ENCODE measurements at places on chromosomes 1 and 21.

DNA sequence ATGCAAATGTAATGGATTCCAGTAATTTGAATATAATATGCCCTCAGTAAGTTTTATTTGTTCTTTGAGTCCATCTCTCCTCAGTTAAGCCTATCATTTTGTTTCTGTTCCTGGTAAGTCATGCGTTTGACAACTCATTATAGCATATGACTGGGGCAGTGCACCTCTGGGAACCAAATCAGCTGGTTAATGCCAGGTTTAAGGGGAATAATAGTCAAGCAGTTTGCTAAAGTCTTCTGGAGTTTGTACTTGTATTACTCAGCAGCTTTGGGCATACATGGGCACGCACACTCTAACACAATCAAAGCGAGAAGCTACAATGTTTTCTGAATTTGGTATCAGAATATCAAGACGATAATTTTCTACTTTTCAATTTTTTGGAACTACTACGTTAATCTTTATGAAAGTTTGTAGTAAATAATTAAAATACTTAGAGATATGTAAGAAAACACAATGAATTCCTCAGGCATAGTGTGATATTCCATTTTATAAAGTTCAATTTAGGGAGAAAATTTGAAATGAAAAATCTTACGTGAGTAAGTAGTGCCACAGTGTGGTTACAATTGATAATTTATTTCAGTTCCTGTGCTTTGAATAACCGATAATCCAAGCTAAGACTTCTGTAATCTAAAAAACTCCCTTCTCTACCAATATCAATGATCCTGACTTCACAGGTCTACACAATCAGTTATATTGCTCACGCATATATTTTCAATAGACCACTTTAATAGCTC, 43.8 kb upstream of the KCTD3 start:
- no peak for DNase-seq

GRCh38 chr1:2300004-2300771, 72.1 kb downstream of the SKI start:
- peak; percentile 67 for DNase-seq

DNA sequence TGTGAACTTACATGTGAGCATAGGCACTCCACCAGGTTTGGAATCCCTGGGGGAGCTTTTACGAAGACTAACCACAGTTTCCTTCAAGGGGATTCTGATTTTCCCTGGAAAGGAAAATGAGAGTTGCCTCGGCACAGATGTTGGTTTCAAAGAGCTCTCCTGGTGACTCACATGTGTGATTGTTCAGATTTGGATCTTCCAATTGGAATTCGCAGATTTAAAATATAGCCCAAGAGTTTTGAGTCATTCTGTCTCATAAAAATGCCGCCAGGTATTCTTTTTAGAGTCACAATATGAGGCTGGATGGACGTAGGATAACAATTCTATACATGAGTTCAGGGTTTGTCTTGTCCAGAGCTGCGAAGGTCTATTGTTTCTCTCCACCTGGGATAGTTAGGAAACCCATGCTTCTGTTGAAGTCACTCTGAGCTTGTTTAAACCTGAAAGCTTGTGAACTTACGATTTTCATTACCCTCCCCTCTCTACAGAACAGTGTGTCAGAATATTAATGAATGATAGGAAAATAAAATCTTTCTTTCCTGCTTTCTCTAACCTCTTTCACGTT, 64.9 kb downstream of the TGFB2 start:
- DNase-seq, result no peak

DNA sequence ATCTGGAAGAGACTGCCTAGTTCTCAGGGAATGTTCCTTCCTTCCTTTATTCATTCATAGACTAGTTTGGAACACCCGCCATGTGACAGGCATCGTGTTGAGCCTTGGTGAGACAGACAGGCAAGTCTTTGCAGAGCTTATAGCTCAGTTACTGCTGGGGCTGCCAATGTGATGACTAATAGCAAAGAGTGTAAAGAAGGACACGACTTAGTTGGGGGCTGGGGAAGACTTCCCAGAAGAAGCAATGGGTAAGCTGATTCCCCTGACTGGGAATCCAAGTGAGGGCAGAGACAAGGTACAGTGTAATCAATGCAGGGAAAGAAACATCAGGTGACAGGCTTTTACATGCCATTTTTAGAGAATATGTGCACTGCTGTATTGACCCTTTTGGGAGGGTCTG, 51.2 kb downstream of the TENT5C start:
- no peak for DNase-seq

- DNase-seq, result peak; percentile 38
These were observed 131.8 kb upstream of the NGF start for GRCh38 chr1:115469703-115470476.

DNA sequence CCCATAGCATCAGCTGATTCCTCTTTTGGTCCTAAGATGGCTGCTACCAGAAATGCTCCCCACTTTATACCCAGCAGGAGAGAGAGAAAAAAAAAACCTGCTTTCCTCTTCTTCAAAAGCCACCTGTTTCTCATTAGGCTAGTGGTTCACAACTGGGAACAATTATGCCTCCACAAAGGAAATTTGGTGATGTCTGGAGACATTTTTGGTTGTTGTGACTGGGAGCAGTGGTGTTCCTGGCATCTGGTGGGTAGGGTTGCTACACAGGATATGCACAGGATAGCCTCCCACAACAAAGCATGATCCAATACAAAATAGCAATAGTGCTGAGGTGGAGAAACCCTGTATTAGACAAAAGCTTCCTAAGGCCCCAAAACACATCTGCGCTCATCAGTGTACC, 38.5 kb upstream of the SGIP1 start:
- DNase-seq, result no peak

DNA sequence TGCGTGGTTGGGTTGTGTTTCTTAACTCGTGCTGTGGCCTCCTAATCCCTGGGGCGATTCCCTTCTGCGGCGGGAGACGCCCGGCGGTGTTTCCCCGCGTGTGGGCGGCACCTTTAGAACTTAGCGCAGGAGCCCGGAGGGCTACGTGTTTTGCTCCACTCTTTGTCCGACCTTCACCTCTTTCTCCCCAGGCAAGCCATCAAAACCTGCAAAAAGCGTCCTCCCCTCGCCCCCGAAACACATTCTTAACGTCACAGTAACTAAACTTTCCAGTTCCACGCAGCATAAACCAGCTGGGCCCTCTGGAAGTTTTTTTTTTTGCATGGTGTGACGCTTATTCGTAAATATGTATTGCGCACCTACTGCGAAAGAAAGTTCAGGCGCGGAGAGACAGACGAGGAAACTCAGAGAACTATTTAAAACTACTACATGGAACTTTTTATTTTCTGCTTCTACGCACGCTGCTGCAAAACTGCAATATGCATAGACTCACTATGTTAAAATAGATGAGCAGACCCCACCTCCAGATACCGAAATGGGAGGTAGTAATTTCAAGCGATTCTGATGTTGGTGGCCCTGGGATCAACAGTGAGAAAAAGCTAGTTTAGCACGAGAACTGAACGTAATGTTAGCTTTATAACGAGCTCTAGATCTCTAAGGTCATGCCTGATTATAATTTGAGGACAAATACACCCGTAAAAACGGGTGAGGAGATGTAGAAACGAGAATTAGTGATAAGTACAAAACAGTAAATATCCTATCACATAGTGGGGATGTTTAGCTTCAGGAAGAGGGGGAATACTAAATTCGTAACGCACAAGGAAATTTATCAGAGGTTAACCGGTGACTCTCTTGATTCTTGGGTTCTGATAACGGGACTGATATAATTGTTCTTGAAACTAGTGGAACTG, 920 bp downstream of the MTR start:
- DNase-seq, result peak; percentile 61

- DNase-seq, result peak; percentile 4
These were observed 37.4 kb downstream of the MAP3K21 start for GRCh38 chr1:233364695-233365539.

- DNase-seq, result no peak
These were observed 25.6 kb upstream of the GUCA2A start for GRCh38 chr1:42189931-42190853.

GRCh38 chr1:153944827-153945117, 1.7 kb downstream of the DENND4B start:
- no peak for DNase-seq

- DNase-seq, result no peak
These were observed 23.9 kb upstream of the KNCN start for GRCh38 chr1:46575300-46575699.

- DNase-seq, result no peak
These were observed 45.2 kb downstream of the EPRS1 start for GRCh38 chr1:220001095-220001501.

DNA sequence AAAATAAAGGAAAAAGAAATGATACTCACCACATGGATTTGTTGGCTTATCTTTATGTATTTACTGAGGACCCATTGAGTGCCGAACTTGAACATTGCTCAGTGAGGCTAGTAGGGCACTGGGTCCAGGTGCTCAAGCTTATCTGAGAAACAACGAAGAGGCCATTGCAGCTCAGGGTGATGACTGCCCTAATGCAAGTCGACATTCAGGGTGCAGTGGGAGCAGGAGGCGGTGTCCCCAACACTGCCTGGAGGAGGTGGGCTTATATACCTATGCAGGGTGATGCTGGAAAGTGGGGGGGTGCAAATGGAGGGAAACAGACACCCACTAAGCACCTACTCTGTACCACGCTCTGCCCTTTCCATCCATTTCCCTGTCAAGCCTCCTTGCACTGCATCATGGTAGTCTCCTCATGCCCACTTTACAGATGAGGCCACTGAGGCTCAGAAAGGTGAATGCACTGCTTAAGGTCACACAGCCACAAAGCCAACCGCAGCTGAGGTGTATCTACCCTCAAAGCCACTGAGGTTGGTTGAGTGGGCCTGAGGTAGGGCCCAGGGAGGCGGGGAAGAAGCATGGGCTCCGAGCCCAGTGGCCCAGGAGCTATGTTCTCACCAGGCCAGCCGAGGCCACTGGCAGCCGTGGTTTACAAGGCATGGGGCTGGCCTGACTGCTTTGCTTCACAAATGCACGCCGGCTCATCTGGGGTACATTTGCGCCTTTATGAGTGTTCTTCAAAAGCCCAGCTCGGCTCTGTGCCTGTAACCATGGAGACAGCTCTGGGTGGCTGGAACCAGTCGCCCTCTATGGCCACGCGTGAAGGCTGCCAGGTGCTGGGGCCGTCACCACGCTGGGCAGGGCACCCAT, 103.8 kb downstream of the EPHB2 start:
- DNase-seq, result no peak

GRCh38 chr1:101178688-101179491, 57.9 kb upstream of the S1PR1 start:
- no peak for DNase-seq

- DNase-seq, result peak; percentile 86
These were observed 837 bp downstream of the STXBP3 start for GRCh38 chr1:108747171-108747850.

GRCh38 chr1:243727503-243728203, 122.4 kb downstream of the AKT3 start:
- DNase-seq, result no peak

GRCh38 chr1:112718691-112719418, 3.7 kb upstream of the PPM1J start:
- peak; percentile 72 for DNase-seq

DNA sequence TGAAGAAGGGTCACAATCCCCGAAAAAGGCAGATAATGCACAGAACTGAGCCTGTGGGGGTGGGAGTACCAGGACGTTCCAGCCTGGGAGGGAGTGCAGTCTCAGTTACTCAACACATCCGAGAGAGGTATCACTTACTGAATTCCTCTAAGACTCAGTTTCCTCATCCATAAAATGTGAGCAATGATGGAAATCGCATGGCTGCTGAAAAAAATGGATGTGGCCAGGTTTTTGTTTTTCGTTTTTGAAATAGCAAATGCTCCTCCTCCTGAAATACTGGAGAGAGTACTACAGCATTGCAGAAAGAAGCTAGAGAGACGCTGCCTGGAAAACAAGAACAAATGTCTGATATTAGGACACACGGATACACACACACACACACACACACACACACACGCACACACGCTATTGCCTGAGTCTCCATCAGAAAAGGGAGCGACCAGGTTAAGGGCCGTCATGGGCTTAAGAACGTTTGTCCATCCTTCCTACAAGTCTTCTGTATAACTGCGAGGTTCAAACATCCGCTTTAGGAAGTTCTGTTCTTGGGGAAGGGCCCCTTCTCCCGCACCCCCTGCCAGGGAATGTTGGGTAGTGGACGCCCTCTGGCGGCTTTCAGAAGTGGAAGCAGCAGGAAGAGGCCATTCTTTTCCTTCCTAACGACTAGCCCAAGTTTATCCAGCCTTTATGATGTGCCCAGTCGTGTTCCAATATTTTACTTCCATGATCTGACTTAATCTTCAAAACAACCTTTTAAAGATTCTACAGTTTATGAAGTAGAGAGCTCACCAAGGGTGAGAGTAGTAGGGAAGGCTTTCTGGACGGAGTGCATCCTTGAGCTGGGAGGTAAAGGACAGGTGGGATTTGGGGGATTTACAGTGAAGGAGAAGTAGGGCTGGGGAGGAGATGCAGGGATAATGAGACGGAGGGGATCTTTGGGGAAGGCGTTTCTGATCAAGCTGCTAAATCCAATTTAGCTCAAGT, 699 bp upstream of the NES start:
- DNase-seq, result peak; percentile 60
